Stimulated activated CD4-positive, alpha-beta T cell treated with anti-CD3 and anti-CD28 coated beads, TNF-alpha, amount 100 ng/mL, for 1 hour (primary cell): ENCODE measurements at places on chromosomes 2 and 18.

DNA sequence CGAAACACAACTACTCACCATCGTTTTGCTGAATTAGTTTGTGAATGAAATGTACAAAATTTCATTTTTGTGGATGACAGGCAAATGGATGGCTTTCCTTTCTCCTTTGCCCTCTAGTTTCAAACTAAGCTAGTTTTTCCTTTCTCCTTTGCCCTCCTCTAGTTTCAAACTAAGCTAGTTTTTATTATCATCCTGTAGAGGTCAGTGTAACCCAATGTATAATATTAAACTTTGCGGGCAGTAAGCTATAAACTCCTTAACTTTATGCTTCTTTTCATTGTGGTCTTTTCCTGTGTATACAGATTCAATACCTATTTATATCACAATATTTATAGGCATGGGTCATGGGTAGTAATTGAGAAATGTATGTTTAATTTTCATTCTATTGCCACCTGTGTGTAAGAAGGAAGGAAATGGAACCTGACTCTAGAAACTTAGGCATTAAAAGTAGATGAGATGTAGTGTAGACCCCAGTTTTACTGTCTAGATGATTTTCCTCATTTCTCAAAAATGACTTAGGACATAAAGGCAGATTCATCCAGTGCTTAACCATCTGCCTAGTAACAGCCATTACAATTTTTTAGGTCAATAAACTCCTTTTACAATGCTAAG, 58.1 kb downstream of the MAP3K19 start:
- no peak for DNase-seq

DNA sequence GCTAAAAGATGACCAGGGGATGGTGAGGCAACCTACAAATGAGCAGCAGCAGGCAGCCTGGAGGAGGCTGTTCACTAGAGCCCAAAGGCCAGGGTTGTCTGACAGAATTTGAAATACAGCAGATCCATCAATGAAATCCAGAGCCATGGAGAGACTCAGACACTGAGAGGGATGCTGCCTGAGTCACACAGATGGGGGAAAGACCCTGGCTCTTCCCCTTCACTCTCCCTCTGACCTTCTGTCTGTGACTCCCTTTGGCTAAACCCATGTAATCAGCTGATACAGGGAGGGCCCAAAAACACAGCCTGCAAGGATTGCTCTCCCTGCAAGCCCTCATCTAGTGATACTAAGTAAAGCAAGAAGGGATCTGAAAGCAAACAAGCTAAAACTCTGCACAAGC, 166.5 kb upstream of the SPOPL start:
- no peak for DNase-seq

- no peak for DNase-seq
Observed at GRCh38 chr18:54801374-54801773, 26.9 kb upstream of the RAB27B start.

DNA sequence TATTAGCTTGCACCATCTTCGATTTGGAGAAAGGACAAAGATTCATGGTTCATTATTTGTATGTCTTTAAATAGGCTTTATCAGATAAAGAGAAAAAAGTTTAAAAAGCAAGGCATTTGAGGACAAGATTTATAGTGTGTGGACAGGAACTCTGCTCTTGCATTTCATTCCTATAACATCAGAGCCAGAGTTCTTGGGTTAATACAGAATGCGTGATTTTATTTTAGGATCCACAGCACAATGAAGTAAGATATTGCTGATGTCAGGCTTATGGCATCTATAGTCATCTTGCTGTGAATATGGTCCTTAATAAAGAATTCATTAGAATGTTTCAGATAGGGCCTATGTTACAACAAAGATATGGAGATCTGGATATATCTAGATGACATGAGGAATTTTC, 19.7 kb downstream of the RASGRP3 start:
- no peak for DNase-seq

- no peak for DNase-seq
Observed at GRCh38 chr2:160224507-160224906, 24.4 kb upstream of the ITGB6 start.

DNA sequence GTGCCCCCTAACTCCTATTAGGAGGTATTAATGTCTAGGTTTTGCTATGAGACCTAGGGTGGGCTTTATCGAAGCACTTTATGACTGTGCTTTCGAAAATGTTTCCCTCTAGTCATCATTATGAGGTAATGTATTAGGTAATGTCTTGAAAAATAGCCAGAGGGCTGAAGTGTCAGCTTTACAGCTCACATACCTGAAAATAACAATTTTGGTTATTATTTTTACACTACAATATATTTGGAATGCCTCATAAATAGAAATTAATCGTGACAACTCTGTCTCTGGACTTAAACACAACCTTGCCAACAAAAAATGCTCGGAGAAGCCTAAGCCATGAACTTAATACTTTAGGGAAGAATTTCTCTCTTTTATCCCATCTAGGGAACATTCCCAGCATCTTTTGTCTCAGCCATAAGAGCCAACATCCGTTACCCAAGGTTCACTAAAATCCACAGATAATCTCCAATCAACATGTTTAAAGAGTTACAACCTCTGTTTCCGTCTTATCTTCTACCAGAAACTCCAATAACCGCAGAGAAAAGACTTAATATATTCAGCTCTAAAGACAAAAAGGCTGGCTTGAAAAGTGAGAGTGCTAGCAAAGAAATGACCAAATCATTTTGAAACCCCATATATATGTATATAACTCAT, 130.9 kb upstream of the RND3 start:
- DNase-seq = no peak

GRCh38 chr2:201072201-201072530, 365 bp downstream of the NDUFB3 start:
- no peak for DNase-seq

- DNase-seq = no peak
Observed at GRCh38 chr2:188576006-188576405, 284.3 kb downstream of the GULP1 start.

- no peak for DNase-seq
Observed at GRCh38 chr18:48452861-48453323, 43.7 kb upstream of the ZBTB7C start.

DNA sequence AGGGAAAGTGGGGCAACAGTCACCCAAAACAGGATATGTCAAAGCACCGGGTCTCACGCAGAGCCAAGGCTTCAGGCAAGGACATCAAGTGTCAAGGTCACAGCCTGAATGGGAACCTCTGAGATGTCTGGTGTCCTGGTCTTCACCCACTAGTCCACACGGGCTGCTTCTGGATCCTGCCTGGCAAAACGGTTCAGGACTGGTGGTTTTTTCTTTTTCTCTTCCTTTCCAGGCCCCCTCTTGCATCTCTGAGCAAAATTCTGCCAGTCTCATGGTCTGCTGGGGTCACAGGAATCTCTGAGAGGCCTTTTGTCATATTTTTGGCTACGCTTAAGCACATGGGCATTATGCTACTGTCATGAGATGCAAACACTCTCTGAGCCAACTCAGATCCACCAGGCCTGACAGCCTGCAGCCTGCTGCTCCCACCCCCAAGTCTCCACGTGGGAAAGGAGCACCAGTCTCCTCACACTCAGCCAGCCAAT, 518.2 kb upstream of the ZEB2 start:
- DNase-seq = no peak

GRCh38 chr18:48140731-48141130, 210.3 kb upstream of the SMAD2 start:
- no peak for DNase-seq

DNA sequence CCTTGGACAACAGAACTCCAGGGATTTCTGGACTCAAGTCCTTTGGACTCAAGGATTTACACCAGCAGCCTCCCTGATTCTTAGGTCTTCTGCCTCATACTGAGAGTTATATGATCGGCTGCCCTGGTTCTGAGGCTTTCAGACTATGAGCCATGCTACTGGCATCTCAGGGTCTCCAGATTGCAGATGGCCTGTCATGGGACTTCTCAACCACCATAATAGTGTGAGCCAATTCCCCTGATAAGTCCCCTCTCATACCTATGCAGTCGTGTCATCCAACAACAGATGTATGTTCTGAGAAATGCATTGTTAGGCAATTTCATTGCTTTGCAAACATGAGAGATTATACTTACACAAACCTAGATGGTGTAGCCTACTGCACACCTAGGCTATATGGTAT, 61.4 kb upstream of the MSTN start:
- no peak for DNase-seq

DNA sequence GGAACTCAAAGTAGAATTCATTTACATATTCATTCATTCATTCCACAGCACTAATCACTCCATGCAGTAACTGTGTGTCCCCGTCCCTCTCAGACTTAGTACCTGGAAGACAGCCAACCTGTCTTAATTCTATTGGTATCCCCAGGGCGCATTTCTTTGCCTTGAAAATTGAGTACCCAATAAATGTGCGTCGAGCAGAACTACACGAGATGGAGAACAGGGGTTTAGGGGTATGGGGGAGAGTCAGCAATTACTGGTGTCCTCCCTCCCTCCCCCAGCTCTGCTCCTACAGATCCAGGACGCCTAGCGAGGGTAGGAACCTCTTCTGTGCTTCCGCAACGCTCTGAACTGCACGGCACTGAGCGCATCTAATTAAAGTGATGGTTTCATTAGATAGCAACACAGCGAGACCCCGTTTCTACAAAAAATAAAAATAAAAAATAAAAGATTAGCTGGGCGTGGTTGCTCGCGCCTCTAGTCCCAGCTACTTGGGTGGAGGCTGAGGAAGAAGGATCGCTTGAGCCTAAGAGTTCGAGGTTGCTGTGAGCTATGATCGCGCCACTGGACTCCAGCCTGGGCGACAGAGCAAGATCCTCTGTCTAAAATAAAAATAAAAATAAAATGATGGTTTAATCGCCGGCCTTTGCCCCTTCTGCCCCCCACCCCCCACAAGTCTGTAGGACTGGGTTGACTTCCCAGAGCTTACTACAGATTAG, 614 bp upstream of the FKBP1B start:
- DNase-seq = no peak

DNA sequence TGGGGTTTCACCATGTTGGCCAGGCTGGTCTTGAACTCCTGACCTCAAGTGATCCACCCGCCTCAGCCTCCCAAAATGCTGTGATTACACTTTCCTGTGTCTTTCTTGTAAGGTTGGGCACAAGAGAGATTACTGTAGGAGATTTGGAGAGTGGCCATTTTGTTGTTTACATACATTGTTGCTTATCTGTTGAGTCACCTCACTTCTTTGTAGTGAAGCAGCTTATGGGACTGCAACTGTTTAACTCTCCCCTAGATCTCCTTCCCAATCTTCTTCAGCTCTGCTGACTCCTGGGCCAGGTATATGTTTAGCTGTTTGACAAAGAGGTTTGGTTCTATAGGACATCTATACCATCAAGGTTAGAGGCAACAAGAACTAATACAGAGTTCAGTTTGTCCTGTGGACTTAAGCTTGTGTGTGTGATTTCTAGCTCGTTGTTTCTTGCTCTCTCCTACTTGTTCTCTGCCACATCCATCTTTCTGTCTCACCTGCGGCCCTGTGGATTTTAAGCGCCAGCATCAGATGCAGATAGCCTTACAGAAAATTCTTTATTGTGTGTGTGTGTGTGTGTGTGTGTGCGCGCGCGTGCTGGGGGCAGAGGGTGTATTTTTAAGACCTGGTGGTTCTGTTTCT, 95.4 kb downstream of the HAUS1 start:
- no peak for DNase-seq

DNA sequence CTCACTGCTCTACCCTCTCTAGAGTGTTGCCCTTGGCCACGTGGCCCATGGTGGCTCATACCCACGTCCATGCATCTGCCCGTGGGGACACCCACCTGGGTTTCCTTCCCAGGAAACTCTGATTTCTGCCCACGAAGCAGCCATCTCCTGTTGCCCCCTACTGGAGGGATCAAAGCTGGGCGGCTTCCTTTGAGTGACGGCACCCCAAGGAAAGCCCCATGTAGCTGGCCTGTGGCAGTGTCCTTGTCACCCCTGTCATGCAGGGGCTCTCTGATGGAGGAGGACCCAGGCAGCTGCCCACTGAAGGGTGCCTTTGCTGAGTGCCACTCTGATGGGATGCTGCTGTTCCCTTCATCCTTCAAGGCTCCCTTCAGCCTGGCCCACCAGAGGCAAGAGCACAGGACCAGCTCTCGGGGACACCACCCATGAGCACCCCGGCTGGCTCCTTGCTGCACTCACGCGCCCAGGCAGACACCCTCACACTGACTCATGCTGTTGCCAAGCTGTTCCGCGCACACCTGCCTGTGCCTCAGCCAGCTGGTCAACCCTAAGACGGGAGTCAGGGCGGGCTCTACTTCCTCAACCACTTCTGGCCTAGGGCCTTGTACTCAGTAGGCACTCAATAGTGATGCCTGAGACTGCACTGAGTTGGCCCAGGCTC, 101.1 kb downstream of the CTIF start:
- no peak for DNase-seq

- DNase-seq = no peak
Observed at GRCh38 chr2:64214281-64215115, 70.3 kb upstream of the PELI1 start.

- DNase-seq = no peak
Observed at GRCh38 chr2:222108957-222109585, 189.7 kb downstream of the PAX3 start.

- no peak for DNase-seq
Observed at GRCh38 chr2:240958366-240959213, 39.8 kb upstream of the SNED1 start.

DNA sequence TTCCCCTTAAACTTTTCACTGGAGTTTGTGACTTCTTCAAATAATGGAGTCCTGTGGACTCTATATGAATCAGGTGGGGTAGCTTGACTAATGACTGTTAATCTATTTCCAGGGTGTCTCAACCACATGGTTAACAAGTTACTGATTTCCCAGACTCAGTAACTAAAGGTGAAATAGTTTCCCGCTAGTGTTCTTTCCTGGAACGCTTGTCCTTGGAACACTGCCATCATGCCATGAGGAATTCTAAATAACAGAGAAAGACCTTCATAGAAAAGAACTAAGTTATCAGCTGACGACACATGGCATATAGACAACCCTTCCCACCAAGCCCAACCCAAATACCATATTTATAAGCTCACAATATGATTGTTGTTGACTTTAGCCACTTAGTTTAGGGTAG, 1027.9 kb upstream of the FAM98A start:
- DNase-seq = no peak

DNA sequence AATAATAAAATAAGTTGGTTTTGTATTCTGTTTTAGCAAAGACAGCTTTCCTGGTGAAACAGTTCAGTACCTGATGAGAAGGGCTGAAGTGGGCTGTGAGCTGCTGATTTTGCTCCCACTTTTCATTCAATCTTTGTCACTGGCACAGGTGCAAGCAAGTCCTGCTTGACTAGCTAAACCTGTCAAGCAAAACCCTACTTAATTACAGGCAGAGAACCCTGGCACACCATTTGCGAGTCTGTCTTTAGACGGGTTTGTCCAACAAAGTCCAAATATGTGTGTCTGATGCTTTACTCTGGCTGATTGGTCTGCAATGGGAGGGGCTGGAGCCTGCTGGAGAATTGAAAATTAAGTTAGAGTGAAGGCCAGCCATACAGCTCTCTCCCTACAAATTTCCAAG, 267.2 kb downstream of the EPHA4 start:
- DNase-seq = no peak

- DNase-seq = no peak
Observed at GRCh38 chr2:72109291-72109690, 38.4 kb downstream of the CYP26B1 start.

DNA sequence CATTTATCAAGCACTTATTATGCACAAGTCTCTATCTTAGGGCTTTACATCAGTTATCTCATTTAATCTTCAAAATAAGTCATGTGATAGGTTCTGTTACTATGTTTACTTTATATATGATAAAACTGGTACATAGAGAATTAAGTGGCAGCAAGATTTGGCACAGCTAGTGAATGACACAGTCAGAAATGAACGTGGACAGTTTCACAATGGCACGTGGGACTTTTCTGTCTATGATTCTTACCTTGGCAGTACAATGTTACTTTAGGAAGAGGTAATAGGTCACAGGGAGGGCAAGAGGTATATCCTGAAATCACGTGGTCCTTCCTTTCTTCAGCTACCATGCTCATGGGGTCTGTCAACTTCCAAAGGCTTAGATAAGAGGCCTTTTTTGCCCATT, 53.4 kb downstream of the SLC4A10 start:
- DNase-seq = no peak
